Activated T-cell treated with anti-CD3 and anti-CD28 coated beads, Interleukin-2, amount 50 U/mL, for 48 hours (primary cell): ENCODE measurements at places on chromosomes 11 and 22.

- no peak for DNase-seq
Measured at GRCh38 chr22:50236731-50237409, 8.0 kb downstream of the TUBGCP6 start.

DNA sequence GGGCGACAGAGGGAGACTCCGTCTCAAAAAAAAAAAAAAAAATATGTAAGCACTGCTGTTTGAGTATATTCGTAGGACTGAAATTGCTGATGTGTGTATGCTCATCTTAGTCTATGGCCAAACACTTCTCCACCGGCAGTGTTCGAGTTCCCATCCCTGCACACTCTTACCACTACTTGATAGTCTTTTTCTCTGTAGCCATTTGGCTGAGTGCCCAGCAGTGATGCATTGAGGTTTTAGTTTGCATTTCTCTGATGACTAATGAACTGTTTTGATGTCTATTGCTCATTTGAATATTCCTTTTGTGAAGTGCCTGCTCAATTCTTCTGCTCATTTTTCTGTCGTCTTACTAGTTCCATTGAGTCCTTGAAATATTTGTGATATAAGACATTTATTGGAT, 1.9 kb downstream of the TIRAP start:
- peak; percentile 92 for DNase-seq

- no peak for DNase-seq
Measured at GRCh38 chr11:50412832-50413231, 380.2 kb downstream of the OR4C45 start.

DNA sequence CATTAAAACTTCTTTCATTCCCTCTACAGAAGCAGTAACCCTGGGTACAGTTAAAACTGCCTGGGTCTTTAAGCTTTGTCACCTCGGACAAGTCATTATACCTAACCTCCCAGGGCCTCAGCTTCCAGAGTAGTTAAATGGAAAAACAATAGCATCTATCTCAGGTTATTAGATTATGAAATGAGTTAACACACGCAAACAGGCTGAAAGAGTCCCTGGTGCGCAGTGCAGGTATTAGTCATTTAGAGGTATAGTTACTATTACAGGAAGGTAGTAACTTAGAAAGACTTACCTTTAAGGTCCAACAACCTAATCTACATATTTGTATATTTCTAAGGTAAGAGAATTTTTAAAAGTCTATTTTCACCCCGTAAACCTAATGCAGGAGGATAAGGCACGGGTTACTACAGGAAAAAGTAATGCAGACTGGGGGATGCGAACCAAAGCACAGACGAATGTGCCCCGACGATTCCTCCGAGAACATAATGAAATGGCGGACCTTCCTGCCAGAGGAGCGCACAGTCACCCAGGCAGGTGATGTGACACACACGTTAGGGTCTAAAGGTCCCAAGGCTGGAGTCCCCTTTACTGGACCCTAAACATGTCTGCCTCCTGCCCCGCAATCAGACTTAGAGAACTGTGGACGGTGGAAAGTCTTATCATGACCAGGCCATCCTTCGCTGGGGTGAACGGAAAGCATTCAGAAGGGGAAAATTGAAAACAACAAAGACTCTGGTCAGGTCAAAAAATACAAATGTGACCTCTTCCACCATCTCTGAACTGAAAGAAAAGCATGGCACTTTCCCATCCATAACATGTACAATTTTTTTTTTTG, 1.3 kb downstream of the NAP1L4 start:
- peak; percentile 65 for DNase-seq

DNA sequence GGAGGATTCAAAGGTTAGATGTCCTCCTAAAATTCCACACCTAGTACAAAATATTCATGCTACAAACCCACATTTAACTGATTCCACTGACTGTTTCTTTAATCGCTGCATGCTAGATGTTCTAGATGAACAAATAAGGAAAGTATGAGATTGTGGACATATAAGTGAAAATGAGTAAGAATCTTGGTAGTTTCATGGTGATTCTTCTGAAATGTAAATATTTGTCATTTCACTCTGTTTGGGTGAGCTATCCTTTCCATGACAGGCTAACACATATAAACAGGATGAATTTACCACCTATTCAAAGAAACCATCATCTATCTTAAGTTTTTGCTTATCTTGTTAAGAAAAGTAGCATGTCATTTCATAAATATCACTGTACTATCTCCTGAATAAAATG, 14.8 kb downstream of the OR5B3 start:
- DNase-seq, result no peak

GRCh38 chr11:119118946-119119345, 2.4 kb upstream of the HINFP start:
- no peak for DNase-seq

- DNase-seq, result no peak
Measured at GRCh38 chr22:17957204-17957603, 67.2 kb downstream of the MICAL3 start.

GRCh38 chr22:48718818-48719500, 1108.7 kb downstream of the BRD1 start:
- no peak for DNase-seq
